ENCODE measurements at places on chromosomes 12 and 14.

DNA sequence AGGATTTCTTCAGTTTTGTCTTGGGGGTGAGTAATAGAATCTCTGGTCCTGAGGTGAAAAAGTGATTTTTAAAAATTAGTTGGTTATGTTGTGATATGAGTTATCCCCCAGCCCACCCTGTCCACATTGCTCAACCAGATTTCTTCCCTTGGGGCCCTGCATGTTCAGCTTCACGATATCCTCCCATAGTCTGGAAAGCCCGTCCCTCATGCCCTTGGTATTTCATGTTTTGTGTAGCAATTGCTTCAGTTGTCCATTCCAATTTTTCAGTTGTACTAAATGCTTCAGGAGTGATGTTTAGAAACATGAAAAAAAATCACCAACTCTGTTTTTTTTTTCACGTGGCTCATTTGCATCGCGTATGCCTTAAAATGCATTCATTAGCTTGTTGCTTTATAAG, 17.5 kb upstream of the BICD1 start:
- no peak for DNase-seq

DNA sequence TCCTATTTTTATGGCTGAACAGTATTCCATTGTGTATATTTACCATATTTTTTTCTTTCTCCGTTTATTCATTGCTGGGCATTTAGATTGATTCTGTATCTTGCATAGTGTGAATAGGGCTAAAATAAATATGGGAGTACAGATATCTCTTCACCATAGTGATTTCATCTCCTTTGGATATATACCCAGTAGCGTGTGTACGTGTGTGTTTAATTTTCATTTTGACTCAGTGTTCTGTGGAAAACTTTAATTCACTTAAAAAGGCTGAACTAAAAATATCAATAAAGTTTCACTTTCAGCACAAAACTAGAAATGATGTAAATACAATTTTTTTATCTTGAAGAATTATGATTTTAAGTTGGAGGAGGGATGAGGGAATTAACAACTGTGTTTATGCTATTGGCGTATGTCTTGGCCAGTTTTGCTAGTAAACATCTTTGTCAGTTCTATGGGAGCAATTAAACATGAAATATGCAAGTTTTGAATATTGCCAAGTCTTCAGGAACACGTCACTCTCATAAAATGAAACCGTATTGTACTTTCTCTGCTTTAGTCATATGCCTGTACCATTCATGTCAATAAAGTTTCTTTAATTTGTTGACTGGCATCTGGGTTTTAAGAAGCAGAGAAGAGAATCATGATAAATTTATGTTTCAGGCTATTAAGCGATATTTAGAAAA, 99.8 kb downstream of the PTGER2 start:
- DNase-seq, result no peak

DNA sequence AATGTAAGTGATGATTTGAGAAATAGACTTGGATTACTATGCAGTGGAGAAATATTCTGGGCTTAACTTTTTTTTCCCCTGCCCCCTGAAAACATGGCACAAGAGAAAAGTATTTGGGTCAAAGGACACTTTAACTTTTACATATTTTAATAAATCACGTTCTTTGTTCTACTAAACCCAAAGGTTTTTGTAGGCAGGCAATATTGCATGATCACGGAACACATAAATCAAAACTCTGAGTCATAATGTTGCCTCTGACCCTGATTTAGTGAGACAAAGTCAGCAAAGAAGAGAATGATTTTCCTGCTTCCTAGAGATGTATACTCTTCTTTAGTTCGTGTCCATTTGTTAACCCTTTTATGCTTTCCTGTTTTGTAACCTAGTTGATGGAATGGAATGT, 38.0 kb downstream of the ABCD2 start:
- no peak for DNase-seq

DNA sequence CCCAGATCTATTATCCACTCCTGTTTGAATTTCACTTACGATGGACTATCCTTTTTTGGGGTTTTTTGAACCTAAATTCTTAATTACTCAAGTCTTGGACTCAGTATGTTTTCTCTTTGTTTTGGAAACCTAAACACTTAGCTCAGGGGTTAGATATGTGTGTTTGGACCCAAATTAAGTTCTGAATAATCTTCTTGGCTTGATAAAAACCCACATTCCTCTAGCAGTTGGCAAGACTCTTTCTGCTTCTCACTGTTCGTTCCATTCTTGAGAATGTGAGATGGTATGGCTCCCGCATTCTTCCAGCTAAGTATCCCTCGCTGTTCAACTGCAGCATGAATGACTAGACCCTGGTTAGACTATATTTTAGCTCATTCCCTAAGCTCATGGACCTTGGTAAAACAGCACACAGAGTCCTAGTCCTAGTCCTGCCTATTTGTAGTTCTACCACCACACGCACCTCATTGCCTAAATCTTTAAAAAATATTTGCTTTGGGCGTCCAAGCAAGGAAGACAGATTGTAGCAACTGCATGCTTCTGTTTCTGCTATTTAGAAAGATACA, 860.0 kb downstream of the RPS29 start:
- DNase-seq, result no peak

GRCh38 chr12:117538032-117538690, 176.7 kb upstream of the NOS1 start:
- no peak for DNase-seq

DNA sequence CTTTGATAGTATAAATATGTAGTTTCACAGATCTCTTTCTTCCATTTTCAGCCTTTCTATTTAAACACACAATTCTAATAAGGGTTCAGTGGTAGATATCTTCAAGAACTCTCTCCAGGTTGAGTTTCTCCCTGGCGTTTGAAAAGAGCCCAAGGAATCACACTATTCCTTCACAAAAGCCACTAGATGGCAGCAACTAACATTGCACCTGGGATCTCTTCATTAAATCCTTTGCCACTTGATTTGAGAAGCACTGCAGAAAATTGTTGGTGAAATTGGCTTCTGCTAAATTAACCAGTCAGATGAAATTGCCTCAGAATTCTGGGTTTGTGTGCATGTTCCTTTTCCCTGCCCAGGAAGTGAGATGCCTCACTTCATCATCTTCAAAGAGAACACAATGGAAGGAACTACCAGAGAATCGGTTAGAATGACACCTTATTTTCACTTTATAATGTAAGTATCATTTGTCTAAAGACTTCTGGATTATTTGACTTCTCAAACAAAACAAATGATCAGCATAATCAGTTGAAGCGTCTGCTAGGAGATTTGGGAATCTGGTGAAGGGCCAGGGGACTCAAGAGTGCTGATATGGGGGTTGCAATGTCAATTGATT, 6.8 kb downstream of the CCDC198 start:
- peak; percentile 86 for DNase-seq

- DNase-seq, result no peak
Observed at GRCh38 chr14:63027719-63028118, 17.5 kb downstream of the KCNH5 start.

DNA sequence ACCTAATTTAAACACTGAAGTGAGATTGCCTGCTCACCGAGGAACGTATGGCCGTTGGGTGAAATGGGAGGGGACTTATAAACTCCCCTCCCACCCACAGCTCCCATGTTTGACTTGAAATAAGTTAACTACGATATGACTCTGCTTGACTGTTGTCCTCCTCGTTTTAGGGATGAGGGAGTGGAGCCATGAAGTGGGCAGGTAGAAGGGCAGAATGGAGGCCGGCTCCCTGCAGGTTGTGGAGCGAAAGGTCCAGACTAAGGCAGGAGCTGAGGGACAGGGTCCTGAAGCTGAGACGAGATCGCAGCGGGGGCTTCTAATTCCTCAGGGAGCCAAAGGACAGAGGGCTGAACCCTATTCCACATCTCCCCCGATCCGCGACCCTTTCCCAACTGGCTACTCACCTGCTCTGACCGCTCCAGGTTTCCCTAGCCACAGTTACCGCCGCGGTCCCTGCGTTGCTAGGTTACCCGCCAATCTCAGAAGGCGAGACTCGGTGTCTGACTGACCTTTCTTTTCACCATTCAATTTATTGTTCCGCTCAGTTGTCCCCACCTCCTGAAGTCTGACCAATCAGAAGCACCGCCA, 577 bp upstream of the TPCN1 start:
- no peak for DNase-seq

DNA sequence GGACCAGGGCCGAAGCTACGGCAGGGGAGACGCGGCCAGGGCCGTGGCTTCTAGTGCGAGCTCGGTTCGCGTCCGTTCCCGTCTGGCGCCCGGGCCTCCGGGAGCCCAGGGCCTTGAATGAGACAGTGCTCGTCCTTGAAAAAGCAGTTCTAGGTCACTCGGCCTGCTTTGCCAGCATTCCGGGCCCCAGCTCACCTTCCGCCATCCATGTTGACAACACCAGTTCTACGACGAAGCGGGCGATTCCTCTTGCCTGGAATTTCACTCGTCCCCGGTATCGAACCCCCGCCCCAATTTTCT, 4.5 kb downstream of the OR10AD1 start:
- no peak for DNase-seq

DNA sequence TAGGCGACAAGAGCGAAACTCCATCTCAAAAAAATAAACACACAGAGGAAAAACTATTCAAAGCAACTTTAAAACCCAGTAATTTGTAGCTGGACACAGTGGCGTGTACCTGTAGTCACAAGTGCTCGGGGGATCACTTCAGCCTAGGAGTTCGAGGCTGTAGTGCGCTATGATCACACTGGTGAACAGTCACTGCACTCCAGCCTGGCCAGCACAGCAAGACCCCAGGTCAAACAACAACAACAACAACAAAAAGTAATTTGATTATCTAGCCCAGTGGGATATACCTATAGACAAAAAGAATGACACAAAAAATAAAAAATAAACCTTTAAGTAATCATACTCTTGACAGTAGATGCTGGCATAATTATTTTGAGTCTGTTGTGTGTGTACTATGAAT, 29.3 kb downstream of the STX2 start:
- no peak for DNase-seq

DNA sequence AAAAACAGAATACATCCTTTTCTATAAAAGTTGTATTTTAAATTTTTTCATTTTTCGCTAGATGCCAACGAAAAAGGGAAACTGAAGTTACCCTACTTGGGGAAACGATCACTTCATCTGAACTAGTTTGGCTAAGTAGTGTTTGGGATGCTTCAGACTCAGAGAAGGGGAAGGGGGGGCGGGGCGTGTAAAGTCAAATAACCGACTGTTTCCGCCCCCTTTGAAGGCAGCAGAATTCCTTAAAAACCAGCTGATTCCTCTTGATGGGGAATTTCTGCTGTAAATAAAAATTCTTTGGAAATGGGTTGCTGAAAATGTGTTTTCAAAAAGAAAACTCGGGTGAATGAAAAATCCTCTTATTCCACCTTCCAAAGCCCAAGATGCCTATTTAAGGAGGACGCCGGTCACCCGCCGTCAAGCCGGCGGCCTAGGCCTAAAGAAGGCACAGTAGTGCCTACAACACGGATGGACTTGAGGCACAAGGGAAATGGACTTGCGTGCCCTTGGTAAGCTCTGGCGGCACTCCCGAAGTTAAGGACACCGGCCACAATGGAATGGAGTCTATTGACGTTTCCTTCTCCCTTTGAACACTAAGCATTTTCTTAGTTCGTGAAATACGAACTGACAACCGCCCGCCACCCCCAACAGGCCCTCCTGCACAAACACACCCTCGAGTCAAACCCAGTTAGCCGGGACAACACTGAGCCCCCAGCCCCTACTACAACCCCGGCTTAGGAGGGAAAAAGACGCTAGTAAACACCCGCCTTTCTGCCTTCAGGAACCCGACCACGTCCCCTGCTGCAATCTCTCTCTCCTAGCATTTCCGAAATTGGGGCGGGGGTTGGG, 1.9 kb downstream of the ATXN2 start:
- DNase-seq, result peak; percentile 43

DNA sequence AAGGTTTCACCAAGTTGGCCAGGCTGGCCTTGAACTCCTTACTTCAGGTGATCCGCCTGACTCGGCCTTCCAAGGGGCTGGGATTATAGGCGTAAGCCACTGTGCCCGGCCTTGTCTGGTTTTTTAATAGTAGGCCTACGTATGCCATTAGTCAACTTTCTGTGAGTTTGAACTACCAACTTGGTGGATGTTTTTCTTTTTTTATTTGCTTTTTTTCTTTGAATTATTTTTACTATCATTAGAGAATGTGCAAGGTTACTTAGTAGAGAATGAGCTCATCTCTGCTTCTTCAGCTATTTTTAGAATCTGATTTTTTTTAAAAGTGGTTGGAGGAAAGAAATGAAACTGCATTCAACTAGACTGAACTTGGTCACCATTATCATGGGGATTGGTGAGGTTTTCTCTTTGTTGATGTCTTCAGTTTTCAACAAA, 51.4 kb downstream of the HMGA2 start:
- no peak for DNase-seq

- DNase-seq, result no peak
Observed at GRCh38 chr12:85968606-85969005, 94.5 kb downstream of the NTS start.

- DNase-seq, result no peak
Observed at GRCh38 chr14:69038455-69039287, 59.6 kb upstream of the ACTN1 start.

DNA sequence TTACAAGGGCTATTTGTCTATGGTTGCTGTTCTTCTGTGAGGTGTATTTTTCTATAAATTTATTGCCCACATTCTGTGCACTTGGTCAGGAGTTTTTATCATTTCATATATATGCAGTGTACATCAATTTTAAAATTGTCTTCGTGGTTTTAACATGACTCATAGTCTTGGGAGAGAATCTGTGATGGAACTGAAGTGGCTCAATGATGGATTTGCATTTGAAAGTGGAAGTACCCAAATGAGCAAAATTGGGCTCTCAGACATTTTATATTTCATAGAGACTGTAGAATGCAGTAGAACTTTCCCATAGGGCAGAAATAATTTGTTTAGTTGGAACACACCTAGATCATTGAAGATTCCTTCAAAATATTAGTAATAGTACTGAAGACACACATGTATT, 1.9 kb upstream of the SCFD1 start:
- no peak for DNase-seq

GRCh38 chr14:106309423-106309822, 783.0 kb downstream of the TMEM121 start:
- DNase-seq, result no peak

DNA sequence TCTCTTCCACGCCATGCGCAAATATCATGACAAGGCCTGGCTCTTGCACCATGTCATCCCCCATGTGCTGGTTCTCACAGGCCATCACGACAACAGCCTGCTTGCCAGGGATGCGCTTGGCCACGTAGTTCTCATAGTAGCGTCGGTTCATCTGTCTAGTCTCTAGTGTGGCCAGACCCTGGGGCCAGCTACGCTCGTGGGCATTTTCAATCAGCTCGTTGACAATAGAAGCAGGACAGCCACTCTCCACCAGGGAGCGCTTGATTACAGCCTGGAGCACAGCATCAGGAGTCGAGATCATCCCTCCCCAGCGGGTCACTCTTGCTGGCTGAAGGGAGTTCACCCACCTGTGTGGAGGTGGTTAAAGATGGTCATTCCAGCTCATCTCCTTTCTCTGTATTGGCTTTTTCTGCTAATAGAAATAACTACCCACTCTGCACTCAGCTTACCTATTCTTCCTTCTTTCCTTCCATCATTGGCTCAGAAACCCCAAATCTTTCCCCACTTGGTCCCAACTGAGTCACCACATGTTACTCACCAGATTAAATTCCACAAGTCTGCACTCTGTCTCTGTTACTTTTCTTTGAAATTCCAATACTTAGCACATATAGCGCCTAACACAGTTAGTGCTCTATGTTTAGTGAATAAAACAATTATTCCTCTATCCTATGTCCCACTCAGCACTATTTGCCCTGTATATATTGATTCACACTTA, 15.1 kb downstream of the RNF41 start:
- DNase-seq, result no peak
